ENCODE measurements at places on chromosomes 3 and 15.

DNA sequence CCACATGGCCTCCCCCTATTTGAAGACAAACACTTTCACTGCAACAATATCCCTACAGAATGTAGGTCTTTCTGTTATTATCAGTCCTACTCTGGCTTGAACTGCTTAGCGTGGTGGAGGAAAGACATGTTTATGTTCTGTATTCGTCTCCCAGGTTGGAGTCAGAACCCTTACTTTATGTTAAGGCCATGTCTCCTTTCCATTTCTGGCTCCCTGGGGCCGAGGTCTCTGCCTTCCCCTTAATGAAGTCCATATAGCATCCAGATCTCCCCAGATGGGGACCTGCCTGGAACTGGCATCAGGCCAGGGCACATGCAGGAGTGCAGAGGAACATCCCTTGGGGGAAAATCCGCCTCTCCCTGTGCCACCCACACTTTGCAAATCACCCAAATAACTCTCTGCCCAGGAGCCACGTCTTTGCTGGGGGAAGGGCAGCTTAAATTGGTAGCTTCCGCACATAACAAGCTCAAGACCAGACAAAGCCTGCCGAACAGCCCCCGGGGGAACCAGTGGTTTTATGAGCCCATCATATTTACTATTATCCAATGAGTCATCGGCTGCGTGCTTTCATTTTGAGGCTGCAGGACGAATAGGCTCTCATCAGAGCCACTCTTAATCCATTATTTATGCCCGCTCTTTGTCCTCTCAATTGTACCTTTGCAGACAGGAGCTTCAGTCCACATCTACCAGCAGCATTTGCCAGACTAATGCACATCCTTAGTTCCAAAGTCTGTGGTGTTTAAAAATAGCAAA, 237.0 kb downstream of the UACA start:
- peak; percentile 91 for DNase-seq

DNA sequence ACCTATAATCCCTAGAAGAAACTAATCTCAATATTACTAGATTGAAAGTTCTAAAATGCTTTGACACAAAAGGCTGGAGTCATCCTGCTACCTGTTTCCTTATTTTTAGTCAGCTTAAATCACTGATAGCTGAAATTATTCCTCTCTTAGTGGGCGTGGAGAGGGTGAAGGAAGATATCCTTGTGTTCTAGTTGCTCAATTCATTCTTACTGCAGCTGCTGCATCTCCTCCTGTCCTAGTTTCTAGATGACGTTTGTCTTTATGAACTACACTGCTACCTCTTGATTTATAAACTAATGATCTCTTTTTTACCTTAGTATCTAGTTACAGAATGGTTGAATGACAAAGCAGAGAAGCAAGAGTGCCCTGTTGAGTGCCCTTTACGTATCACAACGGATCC, 50.7 kb downstream of the SETD5 start:
- no peak for DNase-seq

DNA sequence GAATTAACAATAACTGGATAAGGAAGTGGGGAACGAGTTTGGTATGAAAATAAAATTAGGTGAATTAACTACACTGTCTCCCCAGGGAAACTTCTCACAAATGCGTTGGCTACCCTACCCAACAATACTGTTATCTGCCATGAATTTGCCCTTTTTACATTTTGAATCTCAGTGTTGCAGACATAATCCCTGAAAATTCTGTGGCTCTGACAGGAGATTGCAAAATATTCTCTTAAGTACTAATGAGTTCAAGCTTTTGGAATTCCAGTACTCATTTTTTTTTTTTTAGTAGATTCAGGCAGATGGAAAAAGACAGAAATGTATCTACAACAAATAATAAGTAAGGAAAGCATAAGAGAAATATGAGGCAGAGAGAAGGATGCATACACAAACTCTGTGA, 332.6 kb downstream of the LSAMP start:
- DNase-seq: no peak

GRCh38 chr15:91784973-91785709, 68.4 kb upstream of the SLCO3A1 start:
- no peak for DNase-seq

Data from NCI-H1930 (cell line).